Spinal cord (tissue), 10 donors: ENCODE measurements at places on chromosomes 11 and 22. TPM values are rescaled to one million over a fixed set of nuclear protein-coding genes. Genes with fewer than 3 reads are reported as not detected.
A peak's percentile ranks its signal among the peaks of the same experiment; 100 is the strongest.

The OR9Q1 gene
- polyA plus RNA-seq, result not detected

The CABP7 gene
- 32.1 TPM for polyA plus RNA-seq

The MISFA gene
- 7.8 TPM for polyA plus RNA-seq

- no peak for DNase-seq
Observed at GRCh38 chr11:66879583-66879982, 22.7 kb downstream of the LRFN4 start.

The API5 gene
- polyA plus RNA-seq, result 63.9 TPM

DNA sequence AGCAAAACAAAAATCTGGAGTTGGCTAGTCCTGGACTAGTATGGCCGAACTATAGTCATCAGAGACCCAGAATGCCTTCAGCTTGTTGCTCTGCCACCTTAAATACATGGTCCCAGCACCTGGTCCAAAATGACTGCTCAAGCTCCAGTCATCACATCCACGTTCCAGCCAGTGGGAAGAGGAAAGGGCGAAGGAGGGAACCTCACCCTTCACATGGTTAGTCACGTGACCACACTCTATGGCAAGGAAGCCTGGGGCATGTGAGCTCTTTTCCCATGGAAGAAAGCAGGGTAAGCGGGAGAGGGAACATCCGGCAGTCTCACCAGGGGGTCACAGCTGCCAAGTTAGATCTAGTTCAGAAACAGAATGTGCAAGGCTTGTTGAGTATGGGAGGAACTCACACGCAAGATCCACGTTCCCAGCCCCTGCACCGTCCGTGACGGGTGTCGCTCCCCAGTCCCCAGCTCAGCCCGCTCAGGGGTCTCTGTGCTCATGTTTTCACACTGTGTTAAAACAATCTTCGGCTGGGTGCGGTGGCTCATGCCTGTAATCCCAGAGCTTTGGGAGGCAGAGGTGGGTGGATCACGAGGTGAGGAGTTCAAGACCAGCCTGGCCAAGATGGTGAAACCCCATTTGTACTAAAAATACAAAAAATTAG lies 1.9 kb upstream of the ANO9 start:
- peak; percentile 14 for DNase-seq

The ME3 gene
- 39.0 TPM for polyA plus RNA-seq
